ENCODE measurements at places on chromosomes 4 and X.
A peak's percentile ranks its signal among the peaks of the same experiment; 100 is the strongest.

DNA sequence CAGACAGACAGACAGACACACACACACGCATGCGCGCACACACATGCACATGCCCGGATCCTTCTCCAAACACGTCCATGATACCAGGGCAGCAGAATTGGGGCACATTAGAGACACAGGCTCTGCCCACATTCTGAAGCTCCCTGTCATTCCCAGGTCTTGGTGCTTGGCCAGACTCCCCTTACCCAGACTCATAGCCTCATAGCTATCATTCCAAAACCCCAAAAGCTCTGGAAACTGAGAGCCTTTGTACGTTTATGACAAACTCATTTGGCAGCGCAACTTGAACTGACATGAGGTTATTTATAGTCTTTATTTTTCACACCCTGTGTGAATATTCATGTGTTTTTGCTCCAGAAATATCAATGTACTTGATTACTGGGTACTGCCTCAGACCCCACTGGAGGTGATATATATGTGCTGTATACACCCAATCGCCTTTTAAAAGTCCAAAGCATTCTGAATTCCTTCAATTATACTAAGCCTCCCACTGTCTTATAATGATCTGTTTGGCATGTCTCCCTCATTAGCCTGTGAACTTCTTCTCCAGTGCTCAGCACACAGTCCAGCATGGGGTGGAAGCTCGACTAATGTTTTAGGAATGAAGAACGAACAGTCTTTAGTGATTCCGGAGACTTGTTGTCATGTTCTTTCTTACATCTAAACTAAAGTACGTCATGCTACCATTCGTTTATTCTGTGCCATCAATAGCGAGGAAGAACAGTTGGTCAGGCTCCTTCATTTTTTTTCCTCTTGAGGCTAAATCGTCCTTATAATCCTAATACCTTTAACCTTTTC lies 45.0 kb downstream of the RTL9 start:
- DNase-seq = no peak

- DNase-seq = no peak
These were observed 320.7 kb upstream of the PCDH7 start for GRCh38 chr4:30399476-30399875.

- DNase-seq = no peak
These were observed 4.3 kb downstream of the SEPSECS start for GRCh38 chr4:25155947-25156346.

DNA sequence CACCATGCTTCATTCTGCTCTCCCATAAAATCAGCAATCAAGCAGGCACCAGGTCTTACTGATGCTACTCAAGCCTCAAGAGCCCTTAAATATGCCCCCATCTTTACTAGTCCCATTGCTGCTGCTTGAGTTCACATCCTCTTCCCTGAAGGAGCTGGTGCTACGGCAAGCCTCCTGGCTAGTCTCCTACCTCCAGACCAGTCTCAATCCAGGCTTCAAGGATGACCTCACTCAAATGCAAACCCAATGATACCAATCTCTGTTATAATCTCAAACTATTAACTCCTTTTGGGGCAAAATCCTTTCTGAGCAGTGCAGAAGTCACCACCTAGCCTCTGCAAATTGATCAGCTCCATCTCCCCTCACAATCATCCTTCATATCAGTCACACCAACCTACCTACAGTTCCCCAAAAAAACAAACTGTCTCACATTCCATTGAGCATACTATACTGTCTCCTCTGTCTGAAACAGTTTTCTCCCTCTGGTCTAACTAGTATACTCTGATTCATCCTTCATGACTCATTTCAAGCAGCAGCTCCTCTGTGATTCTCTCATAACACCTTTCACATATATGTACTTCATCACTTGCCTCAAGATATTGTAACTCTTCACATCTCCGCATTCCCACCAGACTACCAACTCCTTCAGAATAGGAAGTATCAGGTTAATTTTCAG lies 30.0 kb downstream of the PAPSS1 start:
- DNase-seq = no peak

- DNase-seq = no peak
These were observed 66.1 kb downstream of the KLHL4 start for GRCh38 chrX:87583679-87584078.

DNA sequence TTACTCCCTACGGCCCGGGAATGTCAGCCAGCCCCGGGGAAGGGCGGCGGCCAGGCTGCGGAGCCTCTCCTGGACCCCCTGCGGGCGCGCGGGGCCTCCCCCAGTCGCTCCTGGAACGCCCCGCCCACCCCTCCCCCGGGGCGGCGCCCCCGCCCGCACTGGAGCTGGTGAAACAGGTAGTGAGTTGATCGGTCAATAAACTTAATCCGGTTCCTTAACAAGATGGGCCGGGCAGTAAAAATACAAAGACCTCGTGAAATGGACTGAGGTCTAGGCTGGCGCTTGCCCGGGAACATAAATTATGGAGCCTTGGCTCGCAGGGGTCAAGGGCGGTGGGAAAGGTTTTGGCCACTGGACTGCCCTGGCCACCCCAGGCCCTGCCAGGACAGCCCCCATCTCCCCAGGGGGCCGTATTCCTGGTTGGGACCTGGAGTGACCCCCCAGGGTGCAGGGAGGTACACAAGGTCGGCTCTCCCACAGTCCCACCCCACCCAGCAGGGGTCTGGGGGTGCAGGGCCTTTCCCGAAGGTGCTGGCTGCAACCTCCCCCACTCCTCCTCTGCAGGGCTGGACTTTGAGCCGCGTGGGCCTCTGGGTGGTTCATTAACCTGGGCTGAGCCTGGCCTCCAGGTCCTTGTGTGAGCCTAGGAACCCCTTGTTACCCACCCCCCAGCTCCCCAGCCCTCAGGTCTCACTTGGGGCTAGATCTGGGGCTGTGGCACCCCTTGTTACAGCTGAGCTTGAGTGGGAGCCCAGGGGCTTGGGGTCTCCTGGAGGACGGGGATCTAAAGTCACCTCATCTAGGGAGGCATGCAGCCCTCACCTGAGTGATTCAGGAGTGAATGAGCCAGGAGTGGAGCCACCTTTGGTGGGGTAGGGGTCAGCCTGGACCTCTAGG lies 2.5 kb downstream of the FGFR3 start:
- DNase-seq = no peak

DNA sequence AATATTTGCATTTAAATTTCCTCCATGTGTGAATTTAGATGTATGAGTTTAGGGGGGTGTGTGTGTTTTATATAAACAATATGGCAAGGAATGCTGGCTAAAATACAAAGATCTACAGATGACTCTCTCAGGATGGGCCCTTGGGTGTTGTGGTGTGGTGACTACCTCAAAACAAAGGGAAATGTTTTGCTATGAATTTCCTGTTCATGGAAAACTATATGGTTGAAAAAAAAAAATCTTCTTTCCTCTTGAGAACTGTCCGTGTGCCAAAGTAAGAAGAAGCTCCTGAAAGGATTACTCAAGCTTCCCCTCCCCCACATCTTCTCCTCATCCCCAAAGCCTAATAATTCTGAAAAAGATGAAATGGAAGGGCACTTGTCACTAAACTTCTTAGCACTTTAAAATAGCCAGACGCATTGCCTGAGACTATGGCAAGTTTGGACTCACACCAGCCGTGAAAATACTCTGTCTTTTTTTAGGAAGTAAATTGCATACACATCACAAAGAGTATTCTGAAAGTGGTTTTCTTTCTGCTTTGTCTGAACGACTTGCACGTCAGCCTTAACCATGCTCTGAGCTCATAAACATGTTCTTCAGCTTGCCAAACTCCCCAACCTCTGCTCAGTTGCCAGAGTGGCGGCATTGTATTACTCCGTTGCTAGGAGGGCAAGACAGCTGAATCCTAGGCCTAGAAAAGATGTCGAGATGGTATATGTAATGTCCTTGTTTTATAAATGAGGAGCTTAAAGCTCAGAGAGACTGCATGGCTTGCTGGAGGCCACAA lies 250.4 kb upstream of the JADE1 start:
- peak; percentile 15 for DNase-seq

- no peak for DNase-seq
These were observed 13.1 kb downstream of the RBM10 start for GRCh38 chrX:47158131-47158530.

DNA sequence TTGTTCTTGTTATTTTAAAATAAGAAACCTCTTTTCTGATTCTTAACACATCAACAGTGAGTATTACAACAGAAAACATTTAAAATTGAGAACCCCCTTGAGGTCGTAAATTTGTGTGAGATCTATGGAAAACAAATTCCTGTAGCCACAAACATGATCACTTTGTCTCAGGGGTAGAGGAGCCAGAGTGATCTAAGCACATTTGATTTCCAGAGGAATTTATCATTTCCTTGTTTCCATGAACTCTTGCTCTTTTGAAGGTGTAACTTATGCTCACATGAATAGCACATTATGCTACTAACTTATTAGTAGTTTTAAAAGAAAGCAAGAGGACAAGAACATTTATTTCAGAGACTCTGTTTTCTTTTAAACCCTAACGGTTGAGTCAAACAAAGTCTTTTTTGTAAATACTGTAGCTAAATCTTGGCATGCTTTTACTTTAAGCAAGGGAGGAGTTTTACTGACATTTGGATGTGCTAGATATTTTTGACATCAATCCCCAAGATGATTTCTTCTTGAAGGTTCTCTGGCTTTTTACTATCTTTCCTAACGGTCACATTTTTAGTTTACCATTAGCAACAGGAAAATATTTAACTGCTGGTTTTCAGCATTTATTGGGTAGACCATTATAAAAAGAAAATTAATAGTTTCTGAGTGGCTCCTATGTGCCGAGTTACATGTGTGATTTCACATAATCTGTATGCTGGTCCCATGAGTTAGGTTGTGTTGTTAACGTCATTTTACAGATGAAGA lies 27.9 kb upstream of the ZCCHC12 start:
- no peak for DNase-seq

DNA sequence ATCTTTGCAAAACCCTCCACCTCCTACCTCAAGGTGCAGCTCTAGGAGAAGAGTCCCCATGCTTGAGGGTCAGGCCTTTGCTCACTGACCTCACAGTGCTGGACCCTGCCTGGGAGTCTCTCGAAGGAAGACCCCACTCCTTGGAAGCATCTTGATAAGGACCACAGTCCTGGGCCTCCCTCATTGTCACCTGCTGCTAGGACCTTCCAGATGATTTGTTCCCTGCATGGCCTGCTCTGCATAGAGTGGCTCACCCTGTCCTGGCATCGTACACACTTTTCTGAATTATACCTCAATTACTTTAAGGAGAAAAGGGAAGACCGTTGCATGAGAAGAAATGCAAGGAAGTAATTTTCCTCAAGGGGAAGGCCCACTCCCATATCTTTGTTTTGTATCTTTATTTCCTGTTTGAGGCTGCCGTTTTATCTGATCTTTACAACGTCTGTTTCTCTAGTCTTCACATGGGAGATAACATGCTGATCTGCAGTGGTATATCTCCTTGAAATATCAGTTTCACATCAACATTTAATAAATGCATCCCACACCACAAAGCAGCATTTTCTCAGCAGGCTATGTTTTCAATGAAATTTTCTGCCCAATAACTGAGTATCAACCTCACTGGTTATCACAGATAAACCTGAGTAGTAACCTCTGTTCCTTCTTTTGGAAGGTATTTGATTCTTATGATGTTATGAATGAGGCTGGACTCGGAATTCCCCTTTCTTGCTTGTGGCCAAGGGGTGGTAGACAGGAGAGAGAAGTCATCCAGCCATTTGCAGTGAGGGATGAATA lies 15.0 kb upstream of the AKAP17A start:
- no peak for DNase-seq

- DNase-seq = no peak
These were observed 951 bp downstream of the SH3BP2 start for GRCh38 chr4:2793586-2794485.

GRCh38 chrX:155544881-155545280 lies 67.9 kb downstream of the TMLHE start:
- DNase-seq = no peak

GRCh38 chr4:7552466-7552865 lies 117.7 kb upstream of the PSAPL1 start:
- no peak for DNase-seq

GRCh38 chr4:109302361-109303139 lies at the start of gene COL25A1:
Gene COL25A1, minus strand, starts transcription at chr4:109302658.
- DNase-seq = no peak

GRCh38 chr4:88163336-88163735 lies 4.9 kb upstream of the ABCG2 start:
- no peak for DNase-seq

DNA sequence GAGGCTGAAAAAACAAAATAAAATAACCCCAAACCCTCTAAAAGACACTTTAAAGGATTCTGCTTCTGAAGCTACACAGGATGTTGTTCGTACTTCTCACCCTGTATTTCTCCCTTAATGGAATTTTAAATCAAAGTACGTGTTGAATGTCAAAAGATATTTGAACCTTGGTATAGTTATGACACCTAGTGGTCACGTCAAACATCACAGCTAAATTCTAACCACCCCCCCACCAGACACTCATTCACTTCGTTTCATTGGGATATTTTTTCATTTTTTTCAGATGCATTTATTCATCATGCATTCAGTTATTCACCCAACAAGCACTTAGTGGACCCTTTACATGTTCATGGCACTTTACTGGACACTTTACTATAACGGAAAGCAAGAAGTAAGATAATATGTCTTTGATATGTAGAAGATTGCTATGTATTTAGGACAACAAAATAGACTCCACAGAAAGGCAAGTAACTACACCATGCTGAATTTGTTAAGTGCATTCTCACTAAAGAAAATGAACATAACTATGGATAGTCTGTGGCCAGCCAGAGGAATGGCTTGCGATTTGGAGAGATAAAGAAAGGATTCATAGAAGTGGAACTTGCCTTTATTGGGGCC lies 62.5 kb upstream of the GPR174 start:
- DNase-seq = peak; percentile 26

GRCh38 chr4:165631912-165632311 lies 241.1 kb upstream of the TLL1 start:
- no peak for DNase-seq

GRCh38 chrX:148914783-148915182 lies 414.4 kb downstream of the AFF2 start:
- DNase-seq = no peak

GRCh38 chrX:44903107-44903506 lies 30.1 kb downstream of the KDM6A start:
- DNase-seq = no peak

DNA sequence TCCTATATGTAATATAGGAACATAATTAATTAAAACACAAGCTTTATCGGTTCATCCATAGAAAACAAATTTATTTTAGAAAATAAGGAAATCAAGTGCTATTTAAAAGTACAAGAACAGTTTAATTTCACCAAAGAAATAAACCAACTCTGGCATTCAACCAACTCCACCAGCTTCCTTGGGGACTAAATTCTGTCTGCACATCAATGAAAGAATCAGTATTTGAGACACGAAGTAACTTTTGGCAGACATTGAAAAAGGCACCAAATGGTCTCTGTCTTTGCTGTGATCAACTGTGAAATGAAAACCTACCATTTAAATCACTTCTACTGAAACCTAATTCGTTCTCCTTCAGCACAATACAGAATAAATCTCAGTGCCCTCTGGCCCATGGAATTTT lies 719.7 kb upstream of the GRIA3 start:
- DNase-seq = peak; percentile 17

GRCh38 chr4:125140966-125141495 lies 173.7 kb upstream of the FAT4 start:
- DNase-seq = no peak

DNA sequence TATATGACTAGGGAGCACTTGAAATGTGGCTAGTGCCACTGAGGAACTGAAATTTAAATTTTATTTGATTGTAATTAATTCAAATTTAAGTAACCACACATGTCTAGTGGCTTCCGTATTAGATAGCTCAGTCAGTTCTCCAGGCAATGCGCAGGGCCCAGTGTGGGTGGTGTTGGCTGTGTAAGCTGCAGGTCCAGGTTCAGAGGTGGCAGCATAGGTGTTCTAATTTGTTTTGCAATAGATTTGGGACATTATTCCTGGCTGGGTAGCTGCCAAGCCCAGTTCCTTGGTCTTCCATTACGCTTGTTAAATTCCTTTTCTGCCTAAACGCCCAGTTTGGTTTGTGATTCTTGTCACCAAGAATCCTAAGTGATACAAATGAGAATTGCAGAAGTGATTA lies 79.5 kb downstream of the FAM184B start:
- DNase-seq = no peak
